ENCODE measurements at places on chromosomes 2 and 18.

DNA sequence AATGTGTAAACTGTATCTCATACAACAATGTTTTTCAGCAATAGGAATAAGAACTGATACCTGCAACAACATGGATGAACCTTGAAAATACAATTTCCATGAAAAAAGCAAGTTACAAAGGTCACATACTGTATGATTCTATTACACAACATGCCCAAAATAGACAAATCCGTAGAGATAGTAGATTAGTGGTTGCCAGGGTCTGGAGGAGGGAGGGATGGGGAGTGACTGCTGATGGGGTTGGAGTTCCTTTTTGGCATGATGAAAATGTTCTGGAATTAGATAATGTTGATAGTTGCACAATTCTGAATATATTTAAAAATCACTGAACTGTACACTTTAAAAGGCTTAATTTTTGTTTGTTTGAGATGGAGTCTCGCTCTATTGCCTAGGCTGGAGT, 33.8 kb downstream of the UBXN4 start:
- DNase-seq: no peak

DNA sequence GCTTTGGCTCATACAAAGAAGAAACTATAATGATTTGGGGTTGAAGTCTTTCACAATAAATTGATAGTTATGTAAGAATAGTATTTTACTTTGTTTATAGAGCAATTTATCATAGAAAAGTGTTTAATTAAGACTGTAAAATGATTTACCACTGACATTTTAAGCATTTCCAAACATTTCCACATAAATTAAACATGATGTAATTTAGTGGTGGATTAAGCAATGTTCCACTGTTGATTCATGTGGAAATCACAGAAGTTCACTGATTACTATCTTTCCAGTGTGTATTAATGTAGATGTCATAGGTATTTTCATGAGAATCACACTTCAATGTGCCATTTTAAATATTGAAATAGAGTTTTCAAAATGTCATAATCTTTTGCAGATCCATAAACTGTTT, 40.1 kb upstream of the GRB14 start:
- no peak for DNase-seq

GRCh38 chr18:73881396-73881917, 266.2 kb downstream of the FBXO15 start:
- DNase-seq: no peak

GRCh38 chr2:48914477-48915089, 159.1 kb upstream of the LHCGR start:
- DNase-seq: no peak

DNA sequence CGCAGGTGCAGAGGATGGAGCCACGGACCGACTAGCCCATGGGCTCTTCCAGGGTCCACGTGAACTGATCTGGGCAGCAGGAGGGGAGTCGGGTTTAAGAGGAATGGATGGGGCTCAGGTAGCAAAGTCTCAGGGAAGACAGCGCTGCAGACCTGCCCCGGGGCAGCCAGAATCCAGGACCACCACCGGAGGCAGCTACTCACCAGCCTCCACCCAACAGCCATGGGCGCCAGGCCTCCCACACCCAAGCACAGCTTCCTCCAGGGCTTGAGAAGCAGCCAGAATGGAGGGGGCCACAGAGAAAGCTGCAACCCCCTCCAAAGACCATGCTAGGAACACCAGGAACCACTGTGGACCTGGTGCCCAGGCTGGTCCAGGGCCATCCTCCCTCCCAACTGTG, 164.3 kb downstream of the TWIST2 start:
- no peak for DNase-seq

DNA sequence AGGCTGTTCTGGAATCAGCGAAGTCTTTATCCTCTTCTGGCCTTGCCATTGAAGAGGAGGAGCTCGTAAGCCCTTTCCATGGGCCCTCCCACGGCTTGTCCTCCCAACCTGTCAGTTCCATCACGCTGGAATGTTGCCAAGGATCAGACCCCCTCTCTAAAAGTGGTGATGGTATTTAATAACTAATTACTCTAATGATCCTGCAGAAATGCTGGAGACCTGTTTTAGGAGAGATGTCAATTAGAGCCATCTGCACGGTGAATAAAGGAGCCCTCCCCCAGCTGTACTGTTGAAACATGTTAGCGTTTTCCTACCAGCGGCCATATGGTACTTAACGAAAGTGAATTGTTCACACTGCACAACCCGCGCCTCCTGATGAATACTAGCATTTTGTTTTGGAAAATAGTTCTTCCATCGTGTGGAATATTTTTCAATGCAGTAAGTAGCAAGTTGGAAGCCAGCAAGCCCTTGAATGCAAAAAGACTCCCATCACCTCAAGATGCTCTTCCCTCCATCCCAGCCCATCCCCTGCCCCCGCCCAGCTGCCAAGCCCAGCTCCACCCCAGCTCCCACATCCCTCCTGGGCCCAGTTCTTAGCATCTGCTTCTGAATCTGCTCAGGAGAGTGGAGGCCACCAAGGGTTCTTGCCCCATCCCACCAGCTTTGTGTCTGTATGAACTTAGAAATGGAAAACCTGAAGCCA, 145.4 kb downstream of the KLHL29 start:
- DNase-seq: no peak

GRCh38 chr2:133843551-133843950, 275.3 kb upstream of the NCKAP5 start:
- no peak for DNase-seq

GRCh38 chr2:215619022-215619958, 183.4 kb upstream of the FN1 start:
- DNase-seq: no peak

- DNase-seq: no peak
Measured at GRCh38 chr18:73563345-73563744, 584.3 kb downstream of the FBXO15 start.

GRCh38 chr18:54269893-54270844, 852 bp downstream of the POLI start:
- no peak for DNase-seq

GRCh38 chr18:24395049-24395795, 2.4 kb downstream of the OSBPL1A start:
- DNase-seq: no peak

- no peak for DNase-seq
Measured at GRCh38 chr2:185014076-185014475, 415.7 kb downstream of the ZNF804A start.

GRCh38 chr2:152354069-152354755, 19.2 kb downstream of the FMNL2 start:
- no peak for DNase-seq

DNA sequence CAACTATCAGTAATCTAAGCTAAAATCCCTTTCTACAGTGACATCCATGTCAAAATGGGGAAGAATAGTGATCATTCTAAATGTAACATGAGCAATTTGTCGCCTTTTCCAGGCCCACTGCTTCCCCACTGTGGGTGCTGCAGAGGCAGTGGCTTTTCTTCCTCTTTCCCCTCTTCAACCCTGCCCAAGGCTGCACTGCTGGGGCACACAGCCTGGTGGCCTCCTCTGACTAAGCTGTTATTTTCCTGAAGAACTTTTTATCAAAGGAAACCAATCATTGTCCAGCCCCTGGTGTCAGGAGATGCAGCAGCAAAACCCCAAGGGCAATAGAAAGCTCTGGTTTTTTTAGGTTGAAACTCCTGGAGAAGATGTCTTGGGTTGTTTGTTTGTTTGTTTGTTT, 117.6 kb upstream of the KLF7 start:
- peak; percentile 47 for DNase-seq

DNA sequence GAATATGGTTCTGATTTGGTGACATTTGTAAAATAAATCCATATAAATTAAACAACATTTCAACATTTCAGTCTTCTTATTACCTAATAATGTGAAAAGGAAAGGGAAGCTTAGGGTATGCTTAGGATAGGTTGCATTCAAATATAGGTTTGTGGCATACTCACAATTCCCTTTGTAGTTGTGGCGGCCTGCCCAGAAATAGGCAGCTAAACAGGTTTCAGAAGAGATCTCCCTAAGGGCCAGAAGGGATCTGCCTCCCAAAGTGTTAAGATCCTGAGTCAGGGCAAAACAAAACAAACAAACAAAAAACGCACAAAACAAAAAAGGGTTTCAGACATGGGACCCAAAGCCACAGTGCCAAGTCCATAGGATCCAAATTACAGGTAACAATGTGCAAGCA, 41.4 kb upstream of the TCF7L1 start:
- no peak for DNase-seq

- DNase-seq: no peak
Measured at GRCh38 chr2:95738301-95738700, 146.5 kb downstream of the TRIM43 start.

DNA sequence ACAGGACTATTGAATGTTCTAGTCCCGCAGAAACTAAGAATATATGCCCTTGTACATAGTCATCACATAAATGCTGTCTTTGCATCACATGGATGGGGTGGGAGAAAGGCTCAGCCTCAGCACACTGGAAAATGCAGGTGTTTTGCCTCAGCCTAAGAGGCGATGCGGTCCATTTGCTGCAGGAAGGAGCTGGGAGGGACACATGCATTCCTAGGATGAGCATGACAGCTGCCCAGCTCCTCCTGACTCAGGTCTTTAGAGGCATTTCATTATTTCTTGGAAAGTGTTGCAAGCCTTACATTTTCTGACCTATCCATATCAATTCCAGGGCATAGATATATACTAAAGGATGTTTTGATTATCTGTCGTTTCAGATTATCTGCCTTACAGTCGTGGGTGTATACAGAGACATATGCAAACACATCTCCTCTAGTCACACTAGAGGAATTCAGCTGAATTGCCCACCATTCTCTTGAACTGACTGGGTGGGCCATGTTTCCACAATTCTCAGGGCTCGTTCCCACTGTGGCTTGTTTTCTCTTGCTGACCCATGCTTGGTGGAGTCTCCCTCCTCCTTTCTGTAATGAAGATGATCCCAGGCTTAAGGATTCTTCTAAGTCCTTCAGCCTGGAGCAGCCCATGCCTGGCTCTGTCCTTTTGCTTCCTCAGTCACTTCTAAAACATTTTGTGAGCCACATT, 156.9 kb downstream of the SETBP1 start:
- no peak for DNase-seq

DNA sequence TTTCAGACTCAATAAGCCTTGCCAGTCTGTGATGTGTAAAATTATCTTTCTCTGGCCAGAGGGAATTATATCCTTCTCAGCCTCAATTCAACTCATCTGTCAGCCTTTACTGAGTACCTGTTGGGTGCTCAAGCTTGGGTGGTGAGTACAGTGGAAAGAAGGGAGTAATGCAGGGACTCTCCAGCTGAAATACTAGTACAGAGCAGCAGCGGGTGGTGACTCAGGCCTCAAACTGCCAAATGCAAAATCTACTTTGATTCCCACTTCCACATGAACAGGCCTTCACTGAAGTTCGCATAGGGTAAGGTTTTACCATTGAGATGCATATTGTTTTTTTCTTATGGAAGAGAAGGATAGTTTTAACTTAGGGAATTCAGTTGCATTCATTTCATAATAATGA, 326.8 kb downstream of the LRRTM1 start:
- no peak for DNase-seq

- DNase-seq: peak; percentile 12
Measured at GRCh38 chr2:109384308-109385271, 229.2 kb downstream of the SEPTIN10 start.

DNA sequence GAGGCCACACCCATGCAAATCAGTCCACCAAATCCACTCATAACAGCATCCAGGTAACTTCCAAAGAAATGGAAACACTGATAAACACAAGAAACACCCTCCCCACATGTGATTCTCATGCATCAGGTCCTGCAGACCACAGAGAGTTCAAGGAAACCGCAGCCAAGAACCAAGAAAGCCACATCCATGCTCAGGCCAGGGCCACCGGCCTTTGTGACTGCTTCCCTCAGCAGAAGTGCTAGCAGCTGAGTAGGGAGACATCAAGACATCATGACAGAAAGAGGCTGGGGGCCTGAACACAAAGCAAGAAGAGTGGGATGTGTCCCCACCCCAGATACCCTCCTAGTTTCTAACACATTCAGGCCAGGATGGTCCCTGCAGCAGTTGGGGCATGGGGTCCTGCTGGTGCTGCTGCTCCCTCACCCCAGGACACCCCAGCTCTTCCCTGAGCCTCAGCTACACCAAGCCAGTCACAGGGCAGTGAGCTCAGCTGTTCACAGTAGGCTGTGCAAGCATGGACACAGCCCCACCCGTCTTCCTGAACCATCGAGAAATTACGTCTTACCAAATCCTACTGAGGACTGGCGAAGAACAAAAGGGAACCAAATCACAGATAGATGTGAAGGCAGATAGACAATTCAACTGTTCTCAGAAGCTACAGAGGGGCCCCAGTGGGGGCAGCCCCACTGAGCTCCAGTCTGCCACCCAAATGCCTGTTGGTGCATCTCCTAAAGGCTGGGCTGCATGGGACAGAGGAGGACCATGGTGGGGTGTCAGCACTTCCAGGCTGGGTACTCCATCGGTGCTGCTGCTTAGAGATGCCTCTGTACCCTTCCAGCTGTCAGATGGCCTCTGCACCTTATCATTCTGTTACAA, 60.9 kb downstream of the HDAC4 start:
- DNase-seq: no peak

- no peak for DNase-seq
Measured at GRCh38 chr18:8835521-8835953, 130.2 kb downstream of the MTCL1 start.

DNA sequence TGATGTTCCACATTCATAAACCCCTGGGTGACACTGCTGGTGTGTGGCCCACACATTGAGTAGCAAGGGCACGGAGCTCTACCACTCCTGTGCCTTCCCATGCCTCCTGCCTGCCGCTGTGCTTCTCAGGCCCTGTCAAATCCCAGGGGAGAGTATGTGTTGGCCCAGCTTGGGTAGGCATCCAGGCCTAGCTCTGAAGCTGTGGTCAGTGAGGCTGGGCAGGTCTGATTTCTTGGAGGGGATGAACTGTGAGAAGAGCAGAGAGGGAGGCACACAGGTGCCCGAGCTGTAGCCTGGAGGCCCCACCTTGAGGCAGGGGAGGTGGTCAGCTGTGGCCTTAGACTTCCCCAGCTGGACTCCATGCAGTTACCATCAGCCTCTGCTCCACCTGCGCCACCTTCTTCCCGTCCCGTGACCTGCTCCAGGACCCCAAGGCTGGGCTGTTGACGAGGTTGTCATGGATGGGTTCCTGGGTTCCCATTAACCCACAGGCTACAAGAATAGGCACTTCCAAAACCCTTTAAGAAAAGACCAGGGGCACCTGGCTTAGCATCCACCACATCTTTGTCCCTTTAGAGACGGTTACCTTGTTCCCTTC, 23.6 kb downstream of the MCFD2 start:
- no peak for DNase-seq

GRCh38 chr18:40534723-40535122, 1420.3 kb upstream of the PIK3C3 start:
- DNase-seq: no peak

DNA sequence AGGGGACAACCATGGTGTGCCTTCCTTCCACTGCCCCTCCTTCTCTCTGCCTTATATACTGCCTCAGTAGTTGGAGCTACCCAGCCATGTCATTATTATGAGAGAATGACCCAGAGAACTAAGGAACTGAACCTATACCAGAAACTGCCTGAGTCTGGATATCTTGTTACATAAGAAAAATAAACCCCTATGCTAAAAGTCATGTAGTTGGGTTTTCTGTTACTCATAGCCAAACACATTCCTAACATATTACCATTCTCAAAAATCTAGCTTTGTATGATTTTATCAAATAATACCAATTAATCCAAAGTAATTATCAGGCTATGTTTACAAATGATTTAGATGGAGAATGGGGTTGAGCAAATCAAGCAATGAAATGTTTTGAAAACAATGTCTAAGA, 15.0 kb upstream of the KLF7 start:
- DNase-seq: no peak

GRCh38 chr2:188986839-188987238, 12.7 kb downstream of the COL3A1 start:
- no peak for DNase-seq
